Inflammatory macrophage treated with lipopolysaccharide for 4 hours (primary cell): ENCODE measurements at places on chromosomes 12 and 14.
A peak's percentile ranks its signal among the peaks of the same experiment; 100 is the strongest.

GRCh38 chr12:108826807-108827721, 30.3 kb downstream of the SSH1 start:
- peak; percentile 57 for DNase-seq

DNA sequence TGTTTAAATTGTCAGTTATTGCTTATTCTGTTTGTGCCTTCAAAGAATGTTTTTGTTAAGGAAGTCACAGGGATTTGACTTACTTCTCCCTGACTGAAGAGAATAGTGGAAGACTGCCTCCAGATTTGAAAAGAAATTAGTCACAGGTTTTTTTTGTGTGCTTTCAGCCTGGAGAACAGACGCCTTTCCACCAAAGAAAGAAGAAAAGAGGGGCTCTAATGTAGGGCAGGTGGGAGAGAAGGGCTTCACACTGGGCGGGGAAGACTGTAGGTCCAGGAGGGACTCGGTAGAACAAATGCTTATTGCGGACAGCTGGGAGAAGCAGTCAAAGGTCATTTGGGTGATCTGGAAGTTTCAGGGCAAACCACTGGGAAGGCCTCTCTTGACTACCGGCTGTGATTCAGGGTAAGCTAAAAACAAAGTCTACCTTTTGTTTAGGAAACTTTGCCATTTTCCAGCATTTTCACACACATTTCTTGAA, 76.8 kb downstream of the SAMD4A start:
- DNase-seq, result no peak

DNA sequence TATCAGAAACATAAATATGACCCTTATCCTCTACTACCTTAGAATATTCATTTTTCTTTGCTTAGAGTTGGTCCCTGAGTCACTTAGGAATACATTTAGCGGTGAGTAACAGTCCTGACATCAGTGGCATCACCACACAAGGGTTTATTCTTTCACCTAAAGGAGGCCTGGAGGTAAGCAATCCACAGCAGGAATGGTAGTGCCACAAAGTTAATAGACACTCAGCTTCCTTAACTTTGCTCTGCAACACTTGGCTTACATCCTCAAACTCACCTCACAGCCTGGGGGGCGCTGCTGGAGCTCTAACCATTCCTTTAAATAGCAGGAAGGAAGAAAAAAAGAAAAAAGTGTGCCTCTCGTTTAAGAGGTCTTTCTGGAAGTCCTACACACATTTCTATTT, 29.1 kb downstream of the BBOF1 start:
- no peak for DNase-seq

DNA sequence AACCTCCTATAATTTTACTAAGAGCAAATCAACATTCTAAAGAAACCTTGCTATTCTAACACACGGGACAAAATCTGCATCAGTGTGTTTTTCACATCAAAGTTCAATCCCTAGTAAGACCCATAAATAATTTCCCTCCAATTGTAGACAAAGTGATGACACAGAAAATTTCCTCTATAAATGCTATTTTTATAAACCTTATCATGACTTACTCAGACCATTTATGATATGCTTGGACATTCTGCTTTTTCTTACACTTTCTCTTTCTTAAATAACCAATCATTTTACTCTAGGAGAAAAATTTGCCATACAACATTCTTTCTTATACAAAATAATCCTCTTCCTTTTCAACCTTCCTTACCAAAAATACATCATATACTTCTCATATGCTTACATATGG, 67.0 kb downstream of the SDR9C7 start:
- DNase-seq, result no peak

DNA sequence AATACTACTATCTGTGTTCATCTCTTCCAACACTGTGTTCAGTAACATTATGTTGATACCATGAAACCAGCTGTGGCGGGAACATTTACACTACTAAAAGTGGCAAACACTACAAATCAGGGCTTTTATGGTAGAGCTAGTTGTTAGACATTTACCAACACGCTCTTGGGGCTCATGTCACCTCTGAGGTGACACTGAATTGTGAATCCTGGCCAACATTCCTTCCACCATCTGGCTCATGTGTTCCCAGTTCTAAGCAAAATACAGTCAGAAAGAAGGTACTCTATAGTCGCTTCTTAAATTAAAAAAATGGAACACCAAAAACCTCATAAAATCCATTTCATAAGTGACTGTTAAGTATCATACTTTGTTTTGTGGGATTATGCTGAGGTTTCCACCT, 436.6 kb downstream of the FUT8 start:
- no peak for DNase-seq

GRCh38 chr14:22594156-22594716, 3.9 kb upstream of the ABHD4 start:
- no peak for DNase-seq

DNA sequence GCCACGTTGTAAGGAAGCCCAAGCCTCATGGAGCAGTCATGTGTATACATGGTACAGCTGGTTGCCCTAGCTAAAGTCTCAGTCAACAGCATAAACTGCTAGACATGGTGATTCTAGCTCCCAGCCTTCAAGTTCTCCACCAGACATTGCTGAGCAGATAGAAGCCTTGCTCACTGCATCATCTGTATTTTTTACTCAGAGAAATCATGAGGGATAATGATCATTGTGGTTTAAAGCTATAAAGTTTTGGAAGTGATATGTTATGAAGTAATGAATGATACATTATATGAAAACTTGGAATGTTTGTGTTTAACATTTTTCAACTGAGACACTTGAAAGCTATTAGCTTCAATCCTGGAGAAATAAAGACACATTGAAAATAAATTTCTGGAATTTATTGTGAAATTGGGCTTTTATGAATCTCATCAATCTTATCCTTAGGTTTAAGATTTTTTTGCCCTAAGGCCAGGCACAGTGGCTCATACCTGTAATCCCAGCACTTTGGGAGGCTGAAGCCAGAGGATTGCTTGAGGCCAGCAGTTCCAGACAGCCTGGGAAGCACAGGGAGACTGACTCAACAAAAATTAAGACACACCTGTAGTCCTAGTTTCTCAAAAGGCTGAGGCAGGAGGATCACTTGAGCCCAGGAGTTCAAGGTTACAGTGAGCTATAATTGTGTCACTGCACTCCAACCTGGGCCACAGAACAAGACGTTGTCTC, 5.6 kb upstream of the NFATC4 start:
- DNase-seq, result no peak

DNA sequence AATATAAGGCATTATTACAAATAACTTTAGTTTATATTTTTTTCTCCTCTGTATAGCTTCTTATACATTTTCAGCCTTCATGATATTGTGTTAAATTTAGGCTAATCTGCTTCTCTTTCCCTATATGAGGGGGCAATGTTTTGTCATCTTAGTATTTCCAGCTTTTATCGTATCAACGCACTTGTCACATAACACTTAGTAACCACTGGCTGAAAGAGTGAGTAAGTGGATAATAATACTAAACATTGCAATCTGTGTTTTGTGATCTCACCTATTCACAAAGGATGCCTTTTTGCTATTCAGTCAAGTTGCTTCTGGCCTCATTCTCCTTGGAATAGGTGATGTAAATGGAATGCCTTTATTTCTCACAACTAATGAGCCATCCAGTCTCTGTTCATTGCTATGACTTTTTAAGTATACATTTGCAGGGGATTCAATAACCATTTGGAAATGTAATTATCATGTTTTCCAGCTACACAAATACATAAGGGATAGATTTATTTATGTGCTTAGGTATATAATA, 260.9 kb downstream of the BMP4 start:
- DNase-seq, result no peak

DNA sequence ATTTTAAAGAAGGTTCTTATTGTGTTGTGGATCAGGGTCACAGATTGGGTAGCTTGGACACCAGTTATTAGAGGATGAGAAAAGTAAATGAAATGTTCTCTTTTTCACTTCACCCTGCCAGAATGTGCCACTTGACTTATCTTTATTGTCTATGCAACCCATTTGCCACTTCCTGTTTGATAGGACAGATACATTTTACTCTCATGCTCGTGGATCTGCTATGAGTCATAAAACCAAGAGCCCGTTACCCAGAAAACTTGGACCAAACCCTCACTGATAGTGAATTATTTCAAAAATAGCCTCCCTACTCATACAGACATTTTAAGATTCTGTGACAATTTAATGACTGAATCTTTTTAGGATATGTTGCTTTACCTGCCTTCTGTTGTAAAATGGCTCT, 1.8 kb downstream of the ISCA2 start:
- DNase-seq, result no peak

- no peak for DNase-seq
Observed at GRCh38 chr12:1593174-1594005, 991 bp downstream of the FBXL14 start.

DNA sequence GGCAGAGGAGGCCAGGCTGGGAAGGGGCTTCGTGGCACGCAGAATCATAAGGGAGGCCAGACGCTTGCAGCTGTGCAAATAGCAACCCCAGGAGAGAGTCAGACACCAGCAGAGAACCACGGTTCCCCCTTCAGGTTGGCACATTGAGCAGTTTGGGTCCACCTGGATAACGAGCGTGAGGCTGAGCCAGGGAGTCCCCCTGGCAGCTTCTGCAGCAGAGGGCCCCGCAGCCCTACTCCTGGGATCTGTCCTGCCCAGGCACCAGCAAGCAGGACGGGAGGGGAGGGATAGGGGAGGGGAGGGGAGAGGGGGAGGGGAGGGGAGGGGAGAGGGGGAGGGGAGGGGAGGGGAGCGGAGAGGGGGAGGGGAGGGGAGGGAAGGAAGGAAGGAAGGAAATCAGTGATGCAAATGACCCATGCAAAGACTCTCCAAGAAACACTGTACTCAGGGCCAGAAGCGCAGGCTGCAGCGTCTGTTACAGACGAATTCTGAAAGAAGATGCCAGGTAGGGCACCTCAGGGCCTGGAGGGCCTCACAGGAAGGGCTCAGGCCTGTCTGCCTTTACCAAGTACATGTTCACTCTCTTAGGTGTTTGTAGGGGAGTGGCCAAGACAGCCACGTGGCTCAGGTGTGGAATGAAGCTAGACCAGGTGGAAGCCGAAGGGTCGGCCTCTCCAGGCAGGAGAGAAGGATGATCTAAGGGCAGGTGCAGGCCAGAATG, 32.3 kb upstream of the MMP17 start:
- DNase-seq, result no peak

DNA sequence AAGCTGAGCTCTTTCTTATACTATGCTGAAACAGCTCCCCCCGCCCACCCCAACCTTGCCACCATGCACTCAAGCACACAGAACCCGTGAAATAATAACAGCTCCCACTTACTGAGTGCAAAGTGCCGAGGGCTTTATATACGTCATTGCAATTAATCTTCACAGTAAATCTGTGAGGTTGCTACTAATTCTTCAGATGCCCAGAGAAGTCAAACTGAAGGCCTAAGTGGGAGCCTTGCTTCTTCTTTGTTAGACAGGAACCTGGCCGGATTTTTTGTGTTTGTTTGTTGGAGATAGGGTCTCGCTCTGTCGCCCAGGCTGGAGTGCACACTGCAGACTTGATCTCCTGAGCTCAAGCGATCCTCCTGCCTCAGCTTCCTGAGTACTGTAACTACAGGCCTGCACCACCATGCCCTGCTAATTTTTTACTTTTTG, 34.0 kb downstream of the VCPKMT start:
- DNase-seq, result no peak

- DNase-seq, result no peak
Observed at GRCh38 chr14:95979339-95980042, 59.7 kb upstream of the C14orf132 start.

DNA sequence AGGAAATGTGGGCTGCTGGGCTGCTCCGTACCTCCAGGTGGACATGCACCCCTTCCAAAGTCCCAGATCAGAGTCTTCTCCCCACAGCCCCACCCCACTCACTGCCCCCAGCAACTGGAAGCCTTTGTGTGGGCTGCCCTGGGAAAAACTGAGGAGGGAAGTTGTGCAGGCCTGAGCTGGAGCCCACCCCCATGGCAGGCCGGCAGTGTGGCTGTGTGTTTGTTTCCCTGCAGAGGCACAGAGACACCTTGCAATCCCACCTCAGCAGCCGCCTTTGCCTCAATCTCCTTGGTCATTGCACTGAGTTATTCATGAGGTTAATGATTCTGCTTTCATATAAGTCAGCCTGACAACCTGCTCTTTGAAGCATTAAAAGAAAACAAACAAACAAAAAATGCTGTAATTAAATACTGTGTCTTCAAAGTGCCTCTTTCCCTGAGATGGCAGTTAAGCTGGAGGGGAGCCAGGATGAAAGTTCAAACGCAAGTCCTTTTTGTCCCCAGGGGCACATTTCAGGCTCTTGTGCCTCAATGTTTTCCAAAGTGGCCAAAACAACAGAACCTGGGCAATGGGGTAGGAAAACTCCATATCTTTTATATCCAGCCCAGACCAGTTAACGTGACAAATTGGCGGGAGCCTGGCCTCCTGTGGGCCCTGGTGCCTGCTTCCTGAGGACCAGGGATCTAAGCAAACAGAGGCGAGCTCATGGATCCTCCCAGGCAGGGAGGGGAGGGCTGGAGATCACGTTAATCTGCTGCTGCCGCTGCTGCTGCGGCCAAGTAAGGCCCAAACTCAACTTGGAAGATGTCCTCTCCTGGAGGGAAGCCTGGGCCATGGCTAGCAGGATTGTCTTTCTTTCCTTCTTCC, 51.9 kb upstream of the TSPAN11 start:
- DNase-seq, result no peak

DNA sequence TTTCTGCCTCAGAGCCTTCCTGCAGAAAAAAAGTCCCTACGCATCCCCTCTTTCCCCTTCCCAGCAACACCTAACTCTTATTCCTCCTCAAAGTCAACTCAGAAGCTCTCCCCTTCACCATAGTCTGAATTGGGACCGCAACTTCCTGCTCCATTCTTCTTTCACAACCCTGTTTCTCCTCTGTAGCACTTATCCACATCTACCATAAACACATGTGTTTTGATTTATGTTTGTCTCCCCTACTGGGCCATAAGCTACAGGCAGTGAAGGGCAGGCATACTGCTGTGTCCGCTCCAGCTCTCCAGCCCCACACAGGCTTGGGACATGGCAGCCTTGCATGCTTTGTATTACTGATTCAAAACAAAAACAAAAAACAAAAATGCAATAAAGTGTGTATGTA, 5.9 kb downstream of the SDR9C7 start:
- peak; percentile 5 for DNase-seq

- DNase-seq, result no peak
Observed at GRCh38 chr12:131621701-131622421, 89.0 kb upstream of the SFSWAP start.

GRCh38 chr12:64160711-64161060, 61.4 kb downstream of the KICS2 start:
- peak; percentile 6 for DNase-seq
